SJCRH30 (cell line): ENCODE measurements at places on chromosomes 4 and X.

GRCh38 chrX:115029869-115030570, 12.6 kb upstream of the IL13RA2 start:
- H3K36me3 ChIP-seq = no peaks in the 10 kb centered on the region
- H3K27ac ChIP-seq = no peak overlapping the region
- H3K4me1 ChIP-seq = no peaks in the 10 kb centered on the region
- no peak for DNase-seq
- H3K27me3 ChIP-seq = no peaks in the 10 kb centered on the region

GRCh38 chr4:57544811-57545654, 434.8 kb upstream of the IGFBP7 start:
- H3K36me3 ChIP-seq = no peaks in the 10 kb centered on the region
- H3K4me3 ChIP-seq = no peak overlapping the region
- no peaks in the 10 kb centered on the region for H3K4me1 ChIP-seq
- DNase-seq = no peak
- H3K27ac ChIP-seq = no peak overlapping the region

DNA sequence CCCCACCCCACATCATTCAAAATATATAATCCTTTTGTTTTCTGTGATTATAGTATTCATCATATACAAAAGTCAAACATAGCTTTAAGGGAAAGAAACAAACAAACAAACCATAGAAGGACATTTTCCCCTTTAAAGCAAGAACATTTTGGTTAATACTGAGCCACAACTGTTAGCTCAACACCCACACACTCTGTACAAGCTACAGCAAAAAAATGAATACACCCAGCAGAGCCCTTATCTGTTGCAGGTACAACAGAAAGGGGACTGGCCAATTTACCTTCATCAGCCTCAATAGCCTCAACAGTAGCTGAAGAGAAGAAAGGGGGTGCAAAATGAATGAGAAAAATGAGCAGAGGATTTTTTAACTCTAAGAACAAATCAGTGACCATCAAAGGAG, 318.4 kb downstream of the PPP3CA start:
- peaks cover 25% of the 10 kb centered on the region for H3K4me1 ChIP-seq
- no peak for DNase-seq

- H3K36me3 ChIP-seq = no peaks in the 10 kb centered on the region
- H3K4me3 ChIP-seq = no peak overlapping the region
- H3K4me1 ChIP-seq = no peaks in the 10 kb centered on the region
- no peaks in the 10 kb centered on the region for H3K27me3 ChIP-seq
- no peak for DNase-seq
Measured at GRCh38 chr4:57172065-57172464, 61.9 kb upstream of the IGFBP7 start.

DNA sequence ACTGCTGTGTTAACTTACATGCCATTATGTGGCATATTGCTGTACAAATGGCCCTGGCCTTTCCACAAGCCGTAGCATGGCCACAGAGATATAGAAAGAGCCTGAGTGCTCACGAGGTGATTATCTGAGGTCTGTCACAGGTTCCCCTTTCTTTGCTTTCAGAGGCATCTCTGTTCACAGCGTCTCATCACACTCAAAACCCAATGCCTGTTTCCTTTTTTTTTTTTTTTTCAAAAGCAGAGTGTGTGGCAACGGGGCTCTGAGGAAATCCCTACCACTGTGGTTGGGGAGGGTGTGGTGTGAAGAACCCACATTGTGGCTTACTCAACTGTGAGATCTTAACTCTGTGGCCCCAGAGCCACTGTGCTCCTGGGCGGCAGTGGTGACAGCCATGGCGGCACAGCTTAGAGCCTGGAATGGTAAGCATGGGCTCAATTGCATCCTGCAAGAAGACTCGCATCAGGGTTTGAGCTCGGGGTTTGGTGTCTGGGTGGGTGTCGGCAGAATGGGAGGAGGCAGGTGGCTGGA, 30.8 kb downstream of the RTL5 start:
- no peaks in the 10 kb centered on the region for H3K4me1 ChIP-seq
- DNase-seq = no peak
- H3K27me3 ChIP-seq = no peaks in the 10 kb centered on the region
- no peaks in the 10 kb centered on the region for H3K36me3 ChIP-seq

DNA sequence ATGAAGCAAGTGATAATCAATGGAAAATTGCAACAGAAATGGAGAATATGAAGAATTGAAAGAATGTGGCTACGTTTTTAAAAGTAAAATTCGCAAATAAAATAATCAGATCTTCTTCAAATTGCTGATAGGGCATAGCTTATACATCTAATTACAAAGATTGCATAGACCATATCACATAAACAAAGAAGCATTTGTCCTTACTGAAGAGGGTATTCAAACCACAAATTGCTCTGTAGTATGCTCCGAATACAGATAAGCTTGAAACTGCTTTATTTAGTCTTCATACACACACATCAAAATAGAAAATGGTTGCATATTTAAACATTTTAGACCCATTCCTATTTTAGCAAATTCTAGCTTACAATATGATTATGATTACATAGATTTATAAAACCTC, 206.7 kb upstream of the SLIT2 start:
- no peaks in the 10 kb centered on the region for H3K36me3 ChIP-seq
- no peak for DNase-seq
- H3K4me1 ChIP-seq = no peaks in the 10 kb centered on the region
- no peak overlapping the region for H3K27ac ChIP-seq
- no peak overlapping the region for H3K4me3 ChIP-seq
- no peaks in the 10 kb centered on the region for H3K27me3 ChIP-seq

DNA sequence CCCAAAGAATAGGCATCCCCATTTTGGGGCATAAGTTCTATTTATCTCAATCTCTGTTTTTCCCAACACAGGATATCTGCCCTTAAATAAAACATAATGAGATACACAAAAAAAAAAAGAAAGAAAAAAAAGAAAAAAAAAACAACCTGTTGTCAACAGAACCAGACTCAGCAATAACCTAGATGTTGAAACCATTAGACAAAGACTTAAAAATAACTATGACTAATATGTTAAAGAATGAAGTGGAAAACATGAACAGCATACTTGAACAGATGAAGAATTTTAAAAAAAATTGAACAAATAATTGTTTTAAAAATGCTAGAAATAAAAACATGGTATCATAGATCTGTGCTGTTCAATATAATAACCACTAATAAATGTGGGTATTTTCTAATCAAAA, 93.4 kb upstream of the RXFP1 start:
- H3K4me1 ChIP-seq = no peaks in the 10 kb centered on the region
- H3K4me3 ChIP-seq = no peak overlapping the region
- no peaks in the 10 kb centered on the region for H3K27me3 ChIP-seq
- no peak for DNase-seq

- H3K36me3 ChIP-seq = no peaks in the 10 kb centered on the region
- DNase-seq = peak; percentile 54
- H3K27me3 ChIP-seq = no peaks in the 10 kb centered on the region
- H3K4me1 ChIP-seq = peaks cover 32% of the 10 kb centered on the region
- H3K4me3 ChIP-seq = no peak overlapping the region
- H3K27ac ChIP-seq = peak overlapping the region; percentile 57
Measured at GRCh38 chrX:39451046-39451445, 646.7 kb downstream of the BCOR start.

GRCh38 chrX:9902656-9903055, 64.5 kb upstream of the CLDN34 start:
- H3K27me3 ChIP-seq = no peaks in the 10 kb centered on the region
- peaks cover 7% of the 10 kb centered on the region for H3K4me1 ChIP-seq
- H3K36me3 ChIP-seq = no peaks in the 10 kb centered on the region
- no peak overlapping the region for H3K4me3 ChIP-seq
- no peak overlapping the region for H3K27ac ChIP-seq

DNA sequence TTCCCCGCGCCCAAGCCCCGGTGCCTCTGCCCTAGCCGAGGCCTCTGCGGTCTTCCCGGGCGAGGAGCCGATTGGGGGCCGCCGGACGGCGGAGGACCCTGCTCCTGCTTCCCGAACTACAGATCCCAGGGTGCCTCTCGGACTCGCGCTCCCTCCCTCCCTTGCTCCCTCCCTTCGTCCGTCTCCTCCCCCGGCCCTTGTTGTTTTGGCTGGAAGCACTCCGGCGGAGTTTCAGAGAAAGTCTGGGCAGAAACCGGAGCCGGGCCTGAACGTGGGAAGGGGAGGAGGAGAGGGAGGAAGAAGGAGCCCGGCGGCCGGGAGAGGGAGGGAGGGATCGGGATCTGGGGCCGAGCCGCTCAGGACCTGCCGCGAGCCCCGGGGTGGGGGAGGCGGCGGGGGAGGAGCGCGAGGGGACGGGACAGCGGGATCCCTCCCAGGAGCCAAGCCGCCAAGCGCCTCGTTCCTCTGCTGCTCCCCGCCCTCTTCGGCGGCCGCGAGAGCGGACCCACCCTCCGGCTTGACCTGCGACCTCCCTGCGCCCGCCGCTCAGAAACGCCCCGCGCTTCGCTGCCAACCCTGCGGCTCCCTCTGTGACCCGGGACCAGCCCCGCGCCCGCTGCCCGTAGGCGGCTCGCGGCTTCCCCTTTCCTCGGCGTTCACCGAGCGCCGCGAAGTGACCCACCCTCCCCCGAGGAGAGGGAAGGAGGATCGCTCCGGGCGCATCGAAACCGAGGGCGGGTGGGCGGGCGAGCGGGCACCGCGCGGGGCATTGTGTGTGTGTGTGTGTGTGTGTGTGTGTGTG, 496 bp upstream of the GAB1 start:
- DNase-seq = peak; percentile 93
- H3K36me3 ChIP-seq = no peaks in the 10 kb centered on the region

DNA sequence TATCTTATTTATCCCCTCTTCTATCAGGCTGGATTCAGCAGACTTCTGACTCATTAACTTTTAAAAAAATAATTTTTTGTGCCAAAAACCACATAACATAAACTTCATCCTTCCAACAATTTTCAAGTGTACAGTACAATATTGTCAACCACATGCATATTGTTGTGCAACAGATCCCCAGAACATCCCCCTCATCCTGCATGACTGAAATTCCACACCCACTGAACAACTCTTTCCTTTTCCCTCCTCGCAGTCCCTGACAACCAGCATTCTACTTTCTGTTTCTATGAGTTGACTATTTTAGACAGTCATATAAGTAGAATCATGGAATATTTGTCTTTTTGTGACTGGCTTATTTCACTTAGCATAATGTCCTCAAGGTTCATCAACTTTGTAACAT, 2.2 kb upstream of the MID2 start:
- no peak overlapping the region for H3K27ac ChIP-seq
- no peaks in the 10 kb centered on the region for H3K4me1 ChIP-seq
- H3K4me3 ChIP-seq = no peak overlapping the region
- H3K27me3 ChIP-seq = no peaks in the 10 kb centered on the region

- H3K27ac ChIP-seq = no peak overlapping the region
- DNase-seq = no peak
- H3K4me1 ChIP-seq = no peaks in the 10 kb centered on the region
- no peaks in the 10 kb centered on the region for H3K27me3 ChIP-seq
Measured at GRCh38 chr4:147548256-147548655, 67.4 kb downstream of the EDNRA start.

GRCh38 chr4:183840311-183840710, 64.8 kb upstream of the STOX2 start:
- H3K36me3 ChIP-seq = no peaks in the 10 kb centered on the region
- peak; percentile 55 for DNase-seq
- no peaks in the 10 kb centered on the region for H3K4me1 ChIP-seq
- H3K27ac ChIP-seq = no peak overlapping the region
- H3K27me3 ChIP-seq = no peaks in the 10 kb centered on the region

- no peak overlapping the region for H3K4me3 ChIP-seq
- DNase-seq = no peak
- H3K27ac ChIP-seq = no peak overlapping the region
- no peaks in the 10 kb centered on the region for H3K27me3 ChIP-seq
- no peaks in the 10 kb centered on the region for H3K4me1 ChIP-seq
Measured at GRCh38 chrX:4825550-4825949, 1112.1 kb upstream of the PRKX start.
